NCI-H1694 treated with DMSO at 0.1 percent for 48 hours (cell line): ENCODE measurements at places on chromosomes 5 and 9.

DNA sequence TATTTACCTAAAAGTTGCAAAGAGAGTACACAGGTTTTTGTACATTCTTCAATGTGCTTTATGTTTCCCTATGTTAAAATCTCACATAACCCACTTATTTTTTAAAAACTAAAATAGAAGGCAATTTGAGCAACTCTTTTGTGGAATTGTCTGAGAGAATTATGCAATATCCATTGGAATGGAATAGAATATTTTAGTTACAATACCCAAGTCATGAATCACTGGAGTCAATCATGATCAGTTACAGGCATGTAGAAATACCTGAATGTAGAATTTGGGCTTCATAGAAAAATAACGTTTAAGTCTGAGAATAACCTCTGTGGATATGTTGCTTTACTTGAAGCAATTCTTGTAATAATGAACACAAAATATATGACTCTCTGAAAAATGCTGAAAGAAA, 143.3 kb downstream of the FGF10 start:
- no peak for DNase-seq

DNA sequence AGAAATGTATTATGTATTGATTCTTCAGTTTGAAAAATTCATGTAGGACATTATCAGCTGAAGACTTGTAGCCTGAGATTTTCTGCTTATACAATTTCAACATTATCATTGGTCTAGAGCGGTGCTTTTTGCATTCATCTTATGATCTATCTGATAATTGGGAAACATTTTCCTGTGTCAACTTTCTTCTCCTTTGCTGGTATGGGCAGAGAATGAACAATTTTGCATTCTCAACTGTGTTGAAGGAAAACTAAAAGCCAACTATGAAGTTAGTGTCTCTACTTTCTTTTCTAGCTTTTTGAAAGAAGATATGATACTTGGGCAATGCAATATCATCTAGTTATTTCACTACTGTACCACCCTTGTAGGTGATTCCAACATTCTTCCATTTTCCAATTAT, 10.3 kb downstream of the ZFR start:
- DNase-seq, result no peak

- no peak for DNase-seq
These were observed 799.3 kb upstream of the NUDT12 start for GRCh38 chr5:104361932-104362331.

- no peak for DNase-seq
These were observed 15.0 kb upstream of the FBP1 start for GRCh38 chr9:94654165-94654894.

DNA sequence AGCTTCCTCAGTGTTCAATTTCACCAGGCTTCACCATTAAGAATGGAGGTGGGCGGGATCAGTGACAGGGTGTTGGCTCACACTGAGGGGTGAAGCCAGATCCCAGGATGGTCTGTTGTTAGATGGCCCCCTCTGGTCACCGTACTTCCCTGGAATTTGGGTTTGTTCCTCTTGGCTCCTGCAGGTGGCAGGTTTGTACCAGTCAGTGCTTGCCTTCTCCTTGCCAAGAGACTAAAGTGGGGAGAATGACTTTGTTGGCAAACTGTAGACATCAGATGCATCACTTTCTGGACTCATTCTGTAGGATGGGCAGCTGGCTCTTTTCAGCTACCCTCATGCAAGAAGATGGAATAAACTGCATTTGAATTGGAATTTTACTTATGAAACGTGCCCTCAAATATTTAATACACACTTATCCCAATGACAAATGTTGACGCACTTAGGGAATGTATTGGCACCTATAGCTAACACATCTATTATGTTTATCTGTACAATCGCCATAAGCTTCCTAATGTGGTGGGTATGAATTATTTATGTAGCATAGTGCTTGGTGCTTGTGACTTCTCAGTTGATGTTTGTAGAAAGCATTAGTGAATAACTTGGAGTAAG, 31.4 kb upstream of the ANKRD55 start:
- DNase-seq, result no peak

DNA sequence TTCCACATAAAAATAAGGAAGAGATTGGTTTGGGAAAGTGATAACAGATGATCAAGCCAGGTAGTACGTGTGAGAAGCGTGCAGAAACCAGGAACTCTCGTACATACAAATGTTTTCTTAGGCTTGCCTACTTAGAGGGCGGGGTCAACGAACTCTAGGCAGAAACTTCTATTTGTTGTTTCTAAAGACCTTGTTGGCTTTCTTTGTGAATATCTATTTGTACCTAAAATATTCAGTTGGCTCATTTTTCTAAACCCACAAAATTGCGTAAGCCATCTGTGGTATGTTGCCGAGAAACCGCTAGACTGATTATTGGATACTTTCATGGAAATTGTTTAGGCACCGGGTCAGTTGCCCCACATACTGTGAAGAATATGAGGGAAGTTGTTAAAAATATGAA, 458.5 kb downstream of the MAT2B start:
- no peak for DNase-seq

GRCh38 chr9:11749396-11749795, 943.8 kb upstream of the TYRP1 start:
- DNase-seq, result no peak

DNA sequence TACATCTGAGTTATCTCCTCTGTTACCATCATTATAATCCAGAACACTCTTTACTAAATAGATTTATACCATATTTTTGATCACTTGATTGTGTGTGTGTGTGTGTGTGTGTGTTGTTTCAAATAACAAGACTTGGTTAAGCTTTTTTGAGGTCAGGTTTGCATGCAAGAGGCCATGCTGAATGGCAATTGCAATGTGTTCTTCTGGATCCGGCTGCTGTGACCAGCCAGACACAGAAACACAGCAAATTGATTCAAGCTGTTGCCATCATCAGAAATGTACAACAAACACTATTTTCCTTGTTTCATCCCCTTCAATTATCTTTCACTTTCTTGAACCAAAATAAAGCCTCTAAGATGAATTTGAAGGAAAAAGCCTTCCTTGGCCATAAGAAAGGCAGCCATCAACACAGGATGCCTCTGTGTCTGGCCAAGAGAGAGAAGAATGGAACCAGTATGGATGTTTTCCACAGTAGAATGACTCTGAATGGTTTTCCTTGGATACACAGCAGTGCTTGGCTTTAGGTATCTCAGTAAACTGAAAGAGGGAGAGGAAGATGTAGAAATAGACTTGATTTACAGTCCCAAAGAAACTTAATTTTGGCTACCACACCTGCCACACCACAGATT, 53.9 kb downstream of the DPYSL3 start:
- no peak for DNase-seq

DNA sequence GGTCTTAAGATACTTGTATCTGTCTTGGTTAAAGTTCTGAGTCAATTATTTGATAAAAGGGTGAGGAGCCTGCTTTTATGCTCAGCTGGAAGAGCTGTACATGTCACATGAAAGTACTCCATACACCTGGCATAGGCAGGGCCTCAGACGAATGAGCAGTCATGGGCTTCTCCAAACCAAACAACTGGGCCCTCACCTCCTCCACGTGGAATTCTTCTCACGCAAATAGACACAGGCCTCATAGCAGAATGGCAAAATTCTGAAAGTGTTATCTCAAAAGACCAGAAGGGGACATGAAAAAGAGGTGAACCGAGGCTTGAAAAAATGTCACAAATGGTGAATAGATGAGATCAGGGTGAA, 48.6 kb downstream of the FAM240B start:
- no peak for DNase-seq

DNA sequence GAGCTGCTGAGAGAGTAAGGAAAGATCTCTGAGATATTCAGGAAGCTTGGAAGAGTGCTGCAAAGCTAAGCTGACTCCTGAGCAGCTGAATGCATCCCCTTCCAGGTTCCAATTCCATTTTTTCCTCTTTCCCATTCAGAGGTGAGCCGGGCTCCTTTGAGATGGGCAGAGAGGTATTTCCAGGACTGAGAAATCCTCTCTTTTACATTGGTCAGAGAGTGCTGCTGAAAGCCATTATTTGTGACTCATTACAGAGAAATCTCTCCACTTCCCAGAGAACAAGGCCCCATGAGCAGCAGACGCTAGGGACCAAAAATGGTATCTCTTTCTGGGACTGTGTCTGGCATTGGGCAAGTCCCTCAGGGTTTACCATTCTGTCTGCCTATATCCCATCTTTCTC, 3.7 kb downstream of the MCTP1 start:
- DNase-seq, result no peak

GRCh38 chr9:130930804-130931349, 8.2 kb downstream of the FIBCD1 start:
- DNase-seq, result no peak

DNA sequence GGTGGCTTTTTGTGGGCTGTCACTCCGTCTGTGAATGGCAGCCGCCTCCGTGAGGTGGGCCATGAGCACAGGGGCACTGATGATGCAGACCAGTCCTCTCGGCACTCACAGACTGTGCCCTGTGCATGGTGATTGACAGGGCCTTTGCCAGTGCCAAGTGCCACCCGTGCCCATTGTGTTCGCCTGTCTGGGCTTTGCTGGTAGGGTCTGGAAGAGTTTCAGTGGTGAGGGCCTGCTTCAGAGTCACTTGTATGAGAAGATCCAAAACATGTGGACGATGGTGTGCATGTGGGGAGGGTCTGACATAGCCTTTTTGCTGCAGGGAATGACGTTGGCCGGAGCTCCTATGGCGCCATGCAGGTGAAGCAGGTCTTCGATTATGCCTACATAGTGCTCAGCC, 34.9 kb downstream of the TENT4A start:
- DNase-seq, result no peak

DNA sequence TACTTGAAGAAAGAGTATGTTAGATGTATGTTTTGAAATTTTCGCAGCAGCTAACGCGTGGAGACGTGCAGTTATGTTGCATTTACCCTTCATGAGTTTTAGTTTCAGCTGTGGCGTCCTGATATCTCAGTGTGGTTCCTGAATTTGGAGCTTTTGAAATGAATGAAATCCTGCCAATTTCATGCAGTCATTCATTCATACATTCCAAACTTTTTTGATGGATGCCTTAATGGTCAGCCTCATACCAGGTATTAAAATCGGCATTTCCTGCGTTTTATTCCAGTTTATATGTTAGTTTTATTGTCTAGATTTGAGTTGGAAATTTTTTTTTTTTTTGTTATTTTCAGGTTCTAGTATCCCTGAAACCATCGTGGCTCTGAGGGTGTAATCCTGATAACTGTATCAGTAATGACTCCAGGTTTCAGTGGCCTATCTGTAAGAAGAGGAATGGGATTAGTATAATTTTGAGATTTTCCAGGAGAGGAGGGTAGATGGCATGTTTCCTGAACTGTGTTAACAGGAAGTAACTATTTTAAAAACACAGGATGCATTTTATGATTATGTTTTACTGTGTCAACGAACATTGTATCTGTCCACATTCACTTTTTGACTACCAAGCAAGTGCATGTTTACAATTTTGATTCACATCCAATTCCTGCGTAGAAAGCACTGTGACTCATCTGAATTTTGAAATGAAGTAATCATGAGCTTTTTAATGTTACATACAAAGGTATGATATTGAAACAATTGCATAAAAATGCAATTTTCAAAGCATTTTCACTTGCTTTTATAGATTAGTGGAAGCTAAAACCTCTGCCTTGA, 1.0 kb downstream of the FOCAD start:
- no peak for DNase-seq

DNA sequence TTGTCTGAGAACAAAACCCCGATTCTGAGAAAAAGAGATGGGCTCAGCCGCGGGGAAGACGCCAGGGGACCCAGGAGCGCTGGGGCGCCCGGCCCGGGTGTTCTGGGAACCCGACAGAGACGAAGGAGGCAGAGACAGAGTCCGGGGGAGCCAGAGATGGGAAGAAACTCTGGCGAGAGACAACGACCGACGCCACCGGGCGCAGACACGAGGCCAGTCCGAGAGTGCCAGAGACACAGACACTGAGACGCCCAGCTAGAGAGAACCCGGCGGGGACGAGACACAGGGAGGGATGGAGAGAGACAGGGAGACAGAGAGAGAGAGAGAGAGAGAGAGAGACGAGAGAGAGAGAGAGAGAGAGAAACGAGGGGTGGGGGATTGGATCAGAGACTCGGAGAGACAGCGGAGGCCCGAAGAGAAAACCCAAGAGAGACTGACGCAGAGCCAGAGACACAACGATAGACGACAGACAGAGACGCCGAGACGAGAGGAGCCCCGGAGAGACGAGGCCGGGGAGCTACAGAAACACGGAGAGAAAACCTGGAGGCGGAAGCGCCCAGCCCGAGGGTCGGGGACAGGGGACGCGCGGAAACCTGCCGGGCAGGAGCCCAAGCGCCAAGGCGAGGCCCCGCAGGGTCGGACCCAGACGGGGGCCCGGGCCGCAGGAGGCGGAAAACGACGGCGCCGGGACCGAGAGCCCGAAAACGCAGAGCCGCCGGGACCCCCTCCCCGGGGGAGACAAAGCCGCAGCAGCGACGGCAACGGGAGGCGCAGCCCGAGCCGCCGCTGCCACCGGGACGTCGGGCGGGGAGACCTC, 3.3 kb downstream of the NR5A1 start:
- DNase-seq, result no peak

DNA sequence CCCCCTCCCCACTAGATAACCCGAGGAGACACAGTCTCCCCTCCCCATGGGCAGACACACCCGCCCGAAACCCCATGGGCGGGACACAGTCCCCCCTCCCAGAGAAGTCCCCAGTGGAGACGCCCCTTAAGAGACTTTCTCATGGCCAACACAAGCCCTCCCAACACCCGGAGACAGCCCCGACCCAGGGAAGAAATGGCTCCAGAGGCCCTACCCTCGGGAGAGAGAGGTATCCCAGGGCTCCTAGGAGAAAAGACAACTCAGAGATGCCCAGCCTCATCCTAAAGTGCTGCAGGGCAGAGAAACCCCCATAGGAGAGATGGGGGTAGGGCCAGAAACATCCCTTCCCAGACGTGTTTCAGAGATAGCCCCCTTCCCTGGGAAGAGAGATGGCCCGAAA, 27.4 kb downstream of the PCDH1 start:
- DNase-seq, result no peak

- DNase-seq, result no peak
These were observed 102.6 kb downstream of the CAAP1 start for GRCh38 chr9:26789959-26790358.
